ENCODE measurements at places on chromosomes 7 and 10. TPM values are rescaled to one million over a fixed set of nuclear protein-coding genes. Genes with fewer than 3 reads are reported as not detected.

DNA sequence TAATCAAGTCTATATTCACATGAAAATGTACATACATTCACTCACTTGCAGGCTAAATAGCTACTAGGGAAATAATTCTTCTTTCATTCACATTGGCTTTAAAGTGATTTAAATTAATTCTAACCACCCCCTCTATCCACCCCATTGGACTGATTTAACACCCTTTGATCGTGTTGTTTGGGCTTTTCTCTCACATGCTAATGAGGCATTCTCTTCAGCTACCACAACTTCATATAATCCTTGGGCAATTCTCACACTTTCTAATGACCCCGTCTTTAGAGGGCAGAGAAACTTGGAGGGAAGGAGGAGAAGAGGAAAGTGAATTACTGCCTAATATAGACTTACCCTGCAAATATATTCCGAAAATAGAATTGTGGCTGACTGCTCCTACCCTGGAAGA lies 24.6 kb downstream of the GRM3 start:
- DNase-seq = no peak

GRCh38 chr10:89470628-89471027 lies 56.3 kb downstream of the IFIT5 start:
- no peak for DNase-seq

- DNase-seq = no peak
Measured at GRCh38 chr7:150939052-150939451, 39.1 kb downstream of the KCNH2 start.

DNA sequence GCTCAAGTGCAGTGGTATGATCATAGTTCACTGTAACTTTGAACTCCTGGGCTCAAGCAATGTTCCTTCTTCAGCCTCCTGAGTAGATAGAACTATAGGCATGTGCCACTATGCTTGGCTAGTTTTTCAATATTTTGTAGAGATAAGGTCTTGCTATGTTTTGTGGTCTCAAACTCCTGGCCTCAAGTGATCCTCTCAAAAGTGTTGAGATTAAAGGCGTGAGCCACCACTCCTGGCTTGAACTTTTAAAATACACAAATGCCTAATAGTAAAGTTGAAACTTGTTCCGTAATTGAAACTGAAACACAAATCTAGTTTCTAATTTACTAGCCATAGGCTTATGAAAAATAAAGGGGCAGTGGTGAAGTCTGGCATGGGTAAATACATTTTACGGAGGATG lies 65.7 kb downstream of the AP3M1 start:
- no peak for DNase-seq

DNA sequence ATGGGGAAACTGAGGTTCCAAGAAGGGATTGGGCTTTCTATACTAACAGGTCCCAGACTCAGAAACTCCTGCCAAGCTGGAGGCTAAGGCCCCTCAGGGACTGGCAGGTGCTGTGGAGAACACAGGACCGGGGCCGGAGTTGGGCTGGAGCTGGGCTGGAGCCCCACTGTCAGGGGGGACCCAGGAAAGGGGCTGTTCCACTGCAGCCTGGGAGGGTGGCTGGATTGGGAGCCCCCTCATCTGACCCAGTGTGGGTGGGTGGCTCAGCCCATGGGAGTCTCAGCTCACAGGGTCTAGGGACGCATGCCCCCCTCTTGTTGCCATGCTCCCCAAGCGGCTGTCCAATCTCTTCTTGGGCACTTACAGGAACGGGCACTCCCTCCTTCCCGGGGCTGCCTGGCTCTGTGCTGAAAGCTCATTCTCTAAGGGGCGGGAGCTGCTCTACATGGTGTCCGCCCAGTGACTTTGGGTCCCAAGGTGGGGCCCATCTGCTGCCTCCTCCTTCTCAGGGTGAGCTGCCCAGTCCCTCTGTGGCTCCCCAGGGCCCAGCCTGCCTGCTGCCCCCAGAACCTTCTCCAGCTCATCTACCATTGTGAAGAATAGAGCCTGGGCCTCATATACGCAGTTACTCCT lies 126.5 kb downstream of the MYL10 start:
- DNase-seq = no peak

- DNase-seq = no peak
Measured at GRCh38 chr7:29354340-29354739, 159.8 kb downstream of the CHN2 start.

GRCh38 chr10:19816411-19817230 lies at the start of gene PLXDC2:
Gene PLXDC2, plus strand, starts transcription at chr10:19816432.
- DNase-seq = no peak

Gene TAS2R38
- not detected for total RNA-seq

Gene CDHR3
- total RNA-seq = 11.1 TPM

Gene GSDME
- total RNA-seq = 0.38 TPM

Gene DOCK1
- total RNA-seq = 0.28 TPM

Gene KCP
- total RNA-seq = 0.92 TPM

Gene CTAGE4
- 0.75 TPM for total RNA-seq

All from T-cell (primary cell).